Tibial nerve (tissue), 4 donors: ENCODE measurements at places on chromosomes 7 and 10.

DNA sequence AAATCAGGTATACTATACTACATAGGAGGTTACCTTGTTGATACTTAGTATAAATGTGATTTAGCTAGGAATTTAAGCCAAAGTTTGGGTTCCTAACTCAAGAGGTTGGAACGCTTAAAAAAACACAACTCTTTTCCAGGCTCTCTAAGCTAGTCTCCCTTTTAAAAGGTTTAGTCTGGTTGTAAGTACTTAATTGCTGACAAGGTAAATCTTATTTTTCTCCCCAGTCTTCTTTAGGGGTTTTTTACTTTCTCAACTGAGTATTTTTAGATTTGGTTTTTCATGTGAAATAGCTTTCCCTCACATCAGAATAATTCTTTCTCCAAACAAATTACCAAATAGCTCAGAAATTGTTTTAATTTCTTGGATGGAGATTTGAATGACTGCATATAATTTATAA lies 20.8 kb upstream of the CTTNBP2 start:
- no peak for DNase-seq

GRCh38 chr10:62972103-62972502 lies 155.9 kb upstream of the EGR2 start:
- no peak for DNase-seq

DNA sequence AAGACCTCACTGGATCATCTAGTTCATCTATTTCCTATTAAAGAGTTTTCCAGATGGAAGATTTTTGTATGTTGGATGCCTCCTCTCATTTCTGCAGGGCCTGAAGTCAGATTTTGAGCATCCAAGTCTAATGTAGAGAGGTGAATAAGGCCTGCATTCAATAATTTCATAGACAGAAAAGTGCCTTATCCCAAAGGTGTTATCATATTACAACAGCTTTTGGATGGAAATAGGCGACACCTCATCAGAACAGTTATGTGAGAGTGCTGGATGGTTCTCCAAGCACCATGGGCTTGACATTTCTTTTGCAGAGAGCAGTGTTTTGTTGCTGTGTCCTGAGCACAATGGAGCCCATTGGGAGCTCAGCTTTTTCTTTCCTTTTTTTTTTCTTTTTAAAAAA lies 162.4 kb upstream of the MEOX2 start:
- no peak for DNase-seq

- DNase-seq: no peak
Observed at GRCh38 chr7:148289630-148290029, 300.9 kb upstream of the C7orf33 start.

DNA sequence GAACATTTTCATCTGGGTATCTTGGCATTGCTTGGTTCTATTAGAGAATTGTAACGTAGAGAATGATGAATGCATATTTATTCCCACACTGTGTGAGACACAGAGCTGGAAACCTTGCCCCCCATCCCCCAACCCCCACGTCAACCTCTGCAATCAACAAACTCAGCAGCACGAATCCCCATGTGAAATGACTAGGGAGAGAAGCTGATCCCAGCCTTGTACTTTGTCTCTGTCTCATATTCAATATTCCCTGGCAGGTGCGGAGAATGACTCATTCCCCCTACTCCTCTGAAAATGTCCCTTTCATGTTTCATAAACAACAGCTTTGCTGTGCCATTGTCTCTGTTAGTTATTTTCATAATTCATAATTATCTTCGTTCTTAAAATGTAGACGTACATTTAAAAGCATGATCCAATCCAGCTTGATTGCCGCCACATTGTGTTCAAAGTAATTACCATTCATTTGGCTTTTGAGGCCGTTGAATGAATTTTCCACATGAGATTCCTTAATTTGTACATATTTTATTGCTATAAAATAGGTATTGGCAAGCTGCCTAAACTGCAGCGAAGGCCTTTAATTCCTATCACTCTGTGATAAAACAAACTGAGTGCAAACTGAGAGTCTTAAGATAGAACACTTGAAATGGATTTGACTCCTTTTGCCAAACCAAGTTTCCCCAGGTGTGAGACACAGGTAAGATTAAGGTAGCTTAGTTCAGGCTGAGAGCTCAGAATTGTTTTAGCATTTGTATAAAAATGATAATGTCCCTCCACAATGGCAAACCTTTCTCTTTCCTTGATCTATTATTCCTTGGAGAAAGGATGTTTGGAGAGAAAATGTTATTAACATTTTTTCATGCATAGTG lies 920.2 kb downstream of the TYW1 start:
- DNase-seq: no peak
